Daoy (cell line): ENCODE measurements at places on chromosomes 16 and 17. TPM values are rescaled to one million over a fixed set of nuclear protein-coding genes. Genes with fewer than 3 reads are reported as not detected.
A peak's percentile ranks its signal among the peaks of the same experiment; 100 is the strongest.

Gene SLC4A1
- not detected in 2 replicates for total RNA-seq

Gene SCARF1
- total RNA-seq = 2.1 and 4.0 TPM in 2 replicates

Gene ABCC12
- total RNA-seq = not detected in 2 replicates

Gene ANKFN1
- not detected in 2 replicates for total RNA-seq

Gene SLC47A1
- not detected in 2 replicates for total RNA-seq

Gene GNAO1
- 3.0 and 5.8 TPM in 2 replicates for total RNA-seq

Gene AHSP
- total RNA-seq = not detected in 2 replicates

Gene EIF3CL
- total RNA-seq = 87.0 and 95.5 TPM in 2 replicates

Gene AANAT
- total RNA-seq = not detected in 2 replicates

Gene ALKBH5
- 88.0 and 94.3 TPM in 2 replicates for total RNA-seq

Gene AIPL1
- not detected in 2 replicates for total RNA-seq

Gene FNDC8
- total RNA-seq = not detected in 2 replicates

Gene TEX19
- not detected in 2 replicates for total RNA-seq

- DNase-seq = peak; percentile 18
These were observed 20.1 kb upstream of the MLYCD start for GRCh38 chr16:83878838-83879237.

- DNase-seq = no peak
These were observed 31.2 kb upstream of the TENT4B start for GRCh38 chr16:50121721-50122445.

GRCh38 chr16:66131156-66131807 lies 235.2 kb upstream of the CDH5 start:
- peak; percentile 74 for DNase-seq

GRCh38 chr17:6512552-6512951 lies 43.8 kb downstream of the PITPNM3 start:
- no peak for DNase-seq

- DNase-seq = no peak
These were observed 18.1 kb downstream of the SPOP start for GRCh38 chr17:49659661-49660382.

- no peak for DNase-seq
These were observed 21.3 kb upstream of the KCNJ12 start for GRCh38 chr17:21354796-21355385.

- peak; percentile 51 for DNase-seq
These were observed 7.1 kb downstream of the HAS3 start for GRCh38 chr16:69112285-69113129.

GRCh38 chr17:63622574-63623390 lies 565 bp downstream of the MAP3K3 start:
- peak; percentile 86 for DNase-seq

GRCh38 chr17:51165680-51166197 lies 472 bp upstream of the NME2 start:
- peak; percentile 38 for DNase-seq

DNA sequence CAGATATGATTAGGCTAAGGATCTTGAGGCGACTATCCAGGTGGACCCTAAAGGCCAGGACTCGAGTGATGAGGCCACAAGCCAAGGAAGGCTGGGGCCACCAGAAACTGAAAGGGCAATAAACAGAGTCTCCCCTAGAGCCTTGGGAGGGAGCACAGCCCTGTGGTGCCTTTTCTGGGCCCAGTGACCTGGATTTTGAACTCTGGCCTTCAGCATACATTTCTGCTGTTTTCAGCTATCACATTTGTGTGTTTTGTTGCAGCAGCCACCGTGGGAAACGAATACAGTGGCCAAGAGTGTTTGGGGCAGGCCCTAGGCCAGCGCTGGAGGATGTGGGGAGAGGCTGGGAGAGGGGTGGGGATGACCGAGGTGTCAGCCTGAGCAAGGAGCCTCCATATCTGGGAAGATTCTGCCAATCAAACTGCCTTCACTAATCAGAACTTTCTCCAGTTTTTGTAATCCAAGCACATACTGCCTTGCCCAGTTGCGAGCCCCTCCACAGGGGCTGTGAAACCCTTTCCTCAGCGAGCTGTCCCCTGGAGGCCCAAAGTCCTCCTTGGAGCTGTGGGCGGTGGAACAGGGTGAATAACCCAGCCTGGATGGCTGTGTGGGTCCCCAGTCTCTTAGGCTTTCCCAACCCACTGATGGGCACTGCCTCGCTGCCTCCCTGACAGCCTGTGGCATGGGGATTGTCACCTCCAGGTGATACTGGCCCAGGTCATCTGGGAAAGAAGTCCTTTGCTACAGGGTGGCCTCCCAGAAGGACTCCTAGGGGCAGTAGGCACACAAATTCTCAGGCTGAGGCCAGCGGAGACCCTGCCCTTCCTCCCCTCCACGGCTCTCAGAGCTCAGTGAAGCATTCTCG lies 16.8 kb downstream of the B9D1 start:
- no peak for DNase-seq

- no peak for DNase-seq
These were observed 4.1 kb downstream of the KRABD2 start for GRCh38 chr17:8372422-8372821.

- no peak for DNase-seq
These were observed 168.8 kb downstream of the AATF start for GRCh38 chr17:37117373-37118142.

DNA sequence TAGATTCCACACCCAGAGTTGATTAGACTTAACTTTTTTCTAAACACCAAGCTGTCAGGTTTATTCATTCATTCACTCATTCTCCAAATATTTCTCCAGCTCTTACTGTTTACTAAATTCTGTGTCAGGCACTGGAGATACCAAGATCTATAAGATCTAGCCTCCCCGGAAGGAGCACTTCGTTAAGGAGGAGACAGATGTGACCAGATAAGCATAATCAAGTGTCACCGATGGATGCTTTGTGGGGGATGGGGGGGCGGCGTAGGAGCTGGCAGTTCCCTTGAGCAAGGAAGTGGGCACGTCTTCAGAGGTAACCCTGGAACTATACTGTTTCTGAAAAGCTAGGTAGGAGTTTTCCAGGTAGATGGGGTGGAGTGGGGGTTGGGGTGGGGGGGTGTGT lies 3.8 kb upstream of the RPL26 start:
- no peak for DNase-seq

DNA sequence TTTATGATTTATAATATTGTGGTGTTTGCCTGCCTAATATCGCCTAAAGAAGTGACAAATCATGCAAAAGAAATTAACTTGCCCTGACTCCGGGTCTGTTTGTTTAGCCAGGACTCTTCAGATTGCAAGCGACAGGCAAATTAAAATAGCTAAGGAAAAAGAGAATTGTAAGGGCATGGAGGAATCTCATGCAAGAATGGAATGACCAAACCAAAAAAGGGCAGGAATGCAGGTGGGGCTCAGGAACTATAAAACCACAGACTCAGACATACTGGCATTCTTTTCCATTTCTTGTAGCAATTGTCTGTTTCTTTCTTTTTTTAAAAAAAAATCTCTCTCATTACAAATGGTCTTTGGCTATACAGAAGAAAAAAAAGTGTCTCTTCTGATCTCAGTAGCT lies 188.1 kb upstream of the XYLT1 start:
- DNase-seq = no peak

DNA sequence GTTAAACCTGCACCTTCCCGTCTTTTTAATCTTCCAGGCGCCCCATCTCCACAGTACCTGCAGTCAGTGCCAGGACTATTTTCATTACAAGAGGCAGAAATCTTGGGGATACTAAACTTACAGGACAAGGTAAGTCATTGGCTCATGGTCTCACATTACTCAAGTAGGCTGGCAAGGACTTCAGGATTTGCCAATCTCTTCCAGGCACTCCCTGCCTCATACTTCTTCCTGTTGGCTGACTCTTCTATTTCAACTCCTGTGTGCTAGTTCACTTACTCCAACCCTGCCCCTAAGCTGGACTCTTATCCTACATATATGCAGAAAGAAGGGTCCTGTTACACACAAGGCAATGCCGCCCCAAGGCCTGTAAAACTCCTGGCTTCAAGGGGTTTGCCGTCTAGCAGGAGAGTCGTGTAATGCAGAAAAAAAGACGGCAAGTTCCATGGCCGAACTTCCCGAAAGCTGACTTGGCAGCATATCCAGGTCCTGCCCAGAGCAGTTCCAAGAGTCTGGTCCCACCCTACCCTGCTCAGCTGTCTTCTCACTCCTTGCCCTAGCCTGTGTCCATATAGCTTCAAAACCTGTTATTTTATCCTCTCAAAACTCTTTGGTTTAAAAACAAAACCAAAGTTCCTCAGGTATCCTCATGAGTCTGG lies 14.8 kb downstream of the ERN1 start:
- no peak for DNase-seq
